C1 segment of cervical spinal cord (tissue), 14 donors: ENCODE measurements at places on chromosomes 12 and 14.

DNA sequence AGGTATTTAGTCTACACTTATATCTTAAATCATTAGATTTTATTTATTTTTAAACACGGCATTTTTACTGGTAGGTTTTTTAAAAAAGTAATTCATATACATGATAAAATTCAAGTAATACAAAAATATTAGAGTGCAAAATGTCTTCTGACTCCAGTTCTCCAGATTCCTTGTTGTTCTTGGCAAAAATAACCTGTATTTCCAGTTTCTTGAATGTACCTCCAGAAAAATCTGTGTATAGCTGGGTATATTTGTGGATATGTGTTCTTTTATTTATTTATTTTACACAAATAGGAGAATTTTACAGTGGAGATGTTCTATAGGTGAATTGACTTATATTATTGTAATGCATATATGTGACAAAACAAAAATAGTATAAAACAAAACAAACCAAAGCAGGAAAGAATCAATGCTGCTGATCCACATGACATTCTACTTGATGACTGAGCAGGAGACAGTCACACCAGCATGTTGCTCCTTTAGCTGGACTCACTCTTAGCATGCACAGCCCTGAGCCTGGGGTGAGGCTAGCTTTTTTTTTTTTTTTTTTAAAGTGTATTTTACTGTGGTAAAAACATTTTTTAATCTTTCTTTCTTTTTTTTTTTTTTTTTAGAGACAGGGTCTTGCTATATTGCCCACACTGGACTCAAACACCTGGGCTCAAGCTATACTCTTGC lies 42.2 kb upstream of the SLC38A2 start:
- DNase-seq, result no peak

DNA sequence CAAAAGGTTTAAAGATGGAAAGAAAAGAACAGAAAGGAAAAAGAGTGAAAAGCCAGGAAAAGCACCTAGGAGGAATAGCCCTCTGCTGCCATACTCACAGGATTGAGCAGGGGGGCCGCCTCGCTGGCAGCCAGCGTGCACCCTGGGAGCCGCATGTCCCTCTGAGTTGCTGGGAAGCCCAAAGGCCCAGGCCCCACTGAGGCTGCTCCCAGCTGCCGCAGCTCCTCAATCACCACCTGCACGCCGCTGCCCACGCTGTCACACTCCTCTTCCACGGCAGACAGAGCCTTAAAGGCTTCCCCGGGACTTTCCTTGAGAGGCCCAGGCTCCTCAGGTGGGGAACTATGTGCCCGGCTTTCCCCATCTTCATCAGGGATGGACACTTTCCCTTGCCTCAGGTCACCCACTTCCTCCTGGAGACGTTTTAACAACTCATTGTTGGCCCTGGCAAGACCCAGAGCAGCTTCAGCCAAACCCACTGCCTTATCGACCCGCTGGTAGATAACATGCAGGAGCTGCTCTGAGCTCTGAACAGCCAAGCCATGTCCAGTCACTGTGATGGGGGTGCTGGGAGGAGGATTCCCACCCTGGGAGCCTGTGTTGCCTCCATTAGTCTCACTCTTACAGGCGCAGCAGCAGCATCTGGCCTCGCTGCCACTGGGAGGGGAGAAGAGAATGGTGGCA lies 11.5 kb downstream of the C14orf93 start:
- no peak for DNase-seq

GRCh38 chr14:68978172-68978911 lies 760 bp downstream of the ACTN1 start:
- peak; percentile 49 for DNase-seq

- no peak for DNase-seq
These were observed 16.0 kb upstream of the TRAF3 start for GRCh38 chr14:102761206-102761605.

DNA sequence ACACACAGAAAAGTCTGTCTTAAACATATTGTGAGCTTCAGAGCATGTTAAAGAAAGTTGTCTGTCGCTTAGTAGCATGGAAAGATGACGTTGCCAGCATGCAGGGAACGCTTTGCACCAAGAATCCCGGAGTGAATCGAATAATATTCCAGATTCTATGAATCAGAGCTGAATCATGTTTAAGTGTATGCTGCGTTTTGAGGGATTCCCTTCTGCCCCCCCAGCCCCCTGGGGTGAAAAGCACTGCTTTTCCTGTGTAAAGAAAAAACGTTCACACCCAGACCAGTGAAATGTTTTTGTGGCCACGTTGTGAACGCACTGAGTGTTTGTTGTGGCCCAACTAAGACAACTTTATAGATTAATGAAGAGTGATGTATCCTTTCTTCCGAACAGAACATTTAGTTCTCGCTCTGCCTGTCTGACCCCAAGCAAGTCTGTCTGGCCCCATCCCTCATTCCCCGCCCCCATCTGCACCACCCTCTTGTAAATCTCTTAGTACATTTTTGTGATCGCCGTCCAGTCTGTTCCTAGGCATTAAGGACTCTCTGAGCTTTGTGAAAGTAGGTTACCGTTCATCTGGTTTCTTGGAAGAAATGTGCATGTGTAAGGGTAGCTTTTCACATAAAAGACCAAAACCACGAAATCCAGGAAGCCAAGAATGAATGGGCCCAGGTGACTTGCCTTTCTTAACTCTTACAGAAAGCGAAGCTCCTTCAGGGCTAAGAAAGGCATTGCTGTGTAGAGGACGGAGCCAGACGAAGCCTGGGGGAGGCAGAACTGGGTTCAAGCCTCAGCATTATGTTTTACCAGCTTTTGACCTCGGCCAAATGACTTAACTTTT lies 103.0 kb downstream of the SAMD4A start:
- DNase-seq, result no peak

DNA sequence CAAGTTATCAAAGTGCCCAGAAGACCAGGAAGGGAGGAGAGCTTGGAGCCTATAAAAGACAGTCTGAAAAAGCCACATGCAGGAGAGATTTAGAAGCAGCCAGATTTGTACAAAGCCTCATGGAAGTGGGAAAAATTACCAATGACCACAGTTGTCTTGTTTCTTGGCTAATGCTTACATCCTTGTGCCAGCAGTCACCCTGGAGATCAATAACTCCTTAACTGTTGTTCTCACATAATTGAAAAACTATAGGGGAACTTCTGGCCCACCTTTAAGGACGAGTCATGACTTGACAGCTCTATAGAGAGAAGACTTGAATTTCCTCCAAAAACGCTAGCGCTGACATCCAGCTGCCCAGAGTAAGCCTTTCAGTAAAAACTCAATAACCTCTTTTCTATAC lies 313.1 kb downstream of the GALC start:
- no peak for DNase-seq

- DNase-seq, result no peak
These were observed 49.4 kb upstream of the RIN3 start for GRCh38 chr14:92464156-92464555.

GRCh38 chr12:50579757-50580267 lies 75.0 kb downstream of the DIP2B start:
- DNase-seq, result no peak

- DNase-seq, result no peak
These were observed 7.1 kb upstream of the CCDC60 start for GRCh38 chr12:119327471-119327870.

DNA sequence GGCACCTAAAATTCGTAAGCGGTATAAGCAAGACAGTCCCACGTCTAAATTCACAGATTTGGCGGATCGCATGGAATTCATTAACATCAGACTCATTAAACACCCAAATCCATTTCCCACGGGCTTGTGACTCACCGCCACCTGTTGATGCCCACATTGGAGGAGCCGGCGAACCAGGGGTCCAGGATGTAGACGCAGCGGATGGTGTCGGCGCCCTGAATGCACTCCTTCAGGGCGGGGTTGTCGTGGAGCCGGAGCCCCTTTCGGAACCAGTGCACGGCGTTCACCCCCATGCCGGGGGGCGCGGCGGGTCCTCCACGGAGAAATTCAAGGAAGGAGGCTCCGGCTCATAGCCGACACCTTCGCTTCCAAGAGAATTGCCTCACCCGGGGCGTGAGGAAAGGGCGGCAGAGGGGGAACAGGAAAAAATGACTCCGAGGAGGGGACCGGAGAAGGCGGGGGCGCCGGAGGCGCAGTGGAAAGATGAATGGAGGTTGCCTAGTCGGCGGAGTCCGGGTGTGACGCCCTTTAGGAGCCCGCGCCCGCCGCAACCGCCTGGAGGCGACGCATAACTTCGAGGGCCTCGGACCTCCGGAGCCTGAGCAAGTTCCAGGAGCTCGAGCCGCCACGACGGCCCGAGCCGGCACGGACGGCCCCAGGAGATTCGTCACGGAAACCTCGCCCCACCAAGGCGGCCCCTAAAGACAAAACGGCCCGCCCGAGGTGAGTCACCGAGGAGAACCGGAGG lies 506 bp downstream of the CRY1 start:
- no peak for DNase-seq

GRCh38 chr12:56469007-56469930 lies 891 bp downstream of the SPRYD4 start:
- peak; percentile 22 for DNase-seq

- no peak for DNase-seq
These were observed 29.6 kb downstream of the SMUG1 start for GRCh38 chr12:54159140-54159539.

DNA sequence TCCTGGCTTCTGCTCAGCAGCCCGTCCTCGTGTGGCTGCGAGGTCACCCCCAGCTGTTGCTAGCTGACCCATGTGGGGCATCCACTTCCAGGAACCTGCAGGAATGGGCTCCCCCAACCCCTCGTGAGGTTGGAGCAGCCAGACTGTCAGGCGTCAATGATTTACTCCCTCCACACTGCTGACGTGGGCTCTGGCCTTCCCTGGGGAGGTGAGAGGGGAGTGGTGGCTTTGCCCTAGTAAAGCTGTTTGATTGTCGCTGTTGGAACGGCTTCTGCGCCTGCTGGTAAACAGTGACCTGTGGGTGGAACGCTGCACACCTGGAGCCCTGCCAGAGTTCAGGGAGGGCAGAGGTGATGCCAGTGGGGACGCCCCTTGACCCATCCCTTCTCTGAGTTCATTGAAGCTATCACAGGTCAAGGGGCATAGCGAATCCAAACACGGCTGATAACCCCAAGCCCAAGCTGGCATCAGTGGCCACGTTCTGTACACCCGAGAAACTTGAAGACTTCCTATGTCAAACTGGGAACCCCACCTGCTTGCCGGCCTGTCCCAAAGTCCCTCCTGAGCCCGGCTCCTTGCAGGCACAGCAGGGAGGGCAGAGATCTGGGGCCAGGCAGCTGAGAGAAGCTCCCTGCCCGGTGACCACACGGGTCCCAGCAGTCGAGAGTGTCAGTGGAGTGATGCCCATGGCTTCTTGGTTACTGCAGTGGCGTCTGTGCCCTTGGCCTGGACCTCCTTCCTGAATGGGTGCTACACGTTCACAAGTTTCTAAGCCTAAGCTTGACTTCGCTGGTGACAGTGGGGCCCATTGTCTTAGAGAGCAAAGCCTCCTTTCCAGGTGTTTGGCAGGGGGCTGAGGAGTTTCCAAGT lies 2.7 kb downstream of the ASPG start:
- DNase-seq, result no peak

- DNase-seq, result no peak
These were observed 79.7 kb downstream of the EML1 start for GRCh38 chr14:99872786-99873440.

GRCh38 chr12:15346488-15346887 lies 24.2 kb downstream of the PTPRO start:
- DNase-seq, result no peak
